ENCODE measurements at places on chromosomes 7 and 10.

DNA sequence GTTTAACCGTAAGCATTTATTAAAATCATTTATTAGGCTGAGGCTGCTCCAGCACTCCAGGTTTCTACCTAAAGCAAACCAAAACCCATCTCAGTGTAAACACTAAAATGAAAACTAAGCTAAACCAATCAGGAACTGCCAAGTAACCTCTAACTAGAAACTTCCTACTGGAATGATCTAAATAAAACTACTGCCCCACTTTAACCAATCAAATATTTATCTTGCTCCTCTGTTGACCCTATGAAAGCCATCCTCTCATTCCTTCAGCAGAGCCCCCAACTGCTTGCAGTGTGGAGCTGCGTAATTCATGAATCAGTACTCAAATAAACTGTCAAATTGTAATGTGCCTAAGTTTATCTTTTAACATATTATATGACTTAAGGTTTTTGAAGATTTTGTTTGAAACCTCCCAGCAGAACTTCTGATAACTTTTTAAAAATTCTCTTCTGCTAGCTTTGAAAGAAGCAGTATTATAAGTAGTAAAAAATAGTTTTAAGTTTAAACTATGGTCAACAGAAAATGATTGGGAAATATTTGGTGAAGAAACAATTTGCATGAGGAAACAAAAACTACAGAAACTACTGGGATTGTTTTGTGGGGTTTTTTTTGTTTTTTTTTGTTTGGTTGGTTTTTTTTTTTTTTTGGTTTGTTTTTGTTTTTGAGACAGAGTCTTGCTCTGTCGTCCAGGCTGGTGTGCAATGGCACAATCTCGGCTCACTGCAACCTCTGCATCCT lies 47.4 kb downstream of the GPR37 start:
- H3K36me3 ChIP-seq = no peaks in the 10 kb centered on the region
- no peaks in the 10 kb centered on the region for H3K4me1 ChIP-seq
- no peak overlapping the region for H3K27ac ChIP-seq
- no peaks in the 10 kb centered on the region for H3K27me3 ChIP-seq

- H3K27ac ChIP-seq = no peak overlapping the region
- H3K4me1 ChIP-seq = peaks cover 39% of the 10 kb centered on the region
- H3K27me3 ChIP-seq = no peaks in the 10 kb centered on the region
- H3K36me3 ChIP-seq = peaks cover 15% of the 10 kb centered on the region
- no peak for ATAC-seq
- no peak overlapping the region for H3K4me3 ChIP-seq
Measured at GRCh38 chr7:22864855-22865601, 42.4 kb upstream of the TOMM7 start.

GRCh38 chr7:3861941-3862340 lies 560.9 kb downstream of the SDK1 start:
- H3K4me1 ChIP-seq = peaks cover 19% of the 10 kb centered on the region
- peak overlapping the region; percentile 32 for H3K27ac ChIP-seq
- no peaks in the 10 kb centered on the region for H3K36me3 ChIP-seq

DNA sequence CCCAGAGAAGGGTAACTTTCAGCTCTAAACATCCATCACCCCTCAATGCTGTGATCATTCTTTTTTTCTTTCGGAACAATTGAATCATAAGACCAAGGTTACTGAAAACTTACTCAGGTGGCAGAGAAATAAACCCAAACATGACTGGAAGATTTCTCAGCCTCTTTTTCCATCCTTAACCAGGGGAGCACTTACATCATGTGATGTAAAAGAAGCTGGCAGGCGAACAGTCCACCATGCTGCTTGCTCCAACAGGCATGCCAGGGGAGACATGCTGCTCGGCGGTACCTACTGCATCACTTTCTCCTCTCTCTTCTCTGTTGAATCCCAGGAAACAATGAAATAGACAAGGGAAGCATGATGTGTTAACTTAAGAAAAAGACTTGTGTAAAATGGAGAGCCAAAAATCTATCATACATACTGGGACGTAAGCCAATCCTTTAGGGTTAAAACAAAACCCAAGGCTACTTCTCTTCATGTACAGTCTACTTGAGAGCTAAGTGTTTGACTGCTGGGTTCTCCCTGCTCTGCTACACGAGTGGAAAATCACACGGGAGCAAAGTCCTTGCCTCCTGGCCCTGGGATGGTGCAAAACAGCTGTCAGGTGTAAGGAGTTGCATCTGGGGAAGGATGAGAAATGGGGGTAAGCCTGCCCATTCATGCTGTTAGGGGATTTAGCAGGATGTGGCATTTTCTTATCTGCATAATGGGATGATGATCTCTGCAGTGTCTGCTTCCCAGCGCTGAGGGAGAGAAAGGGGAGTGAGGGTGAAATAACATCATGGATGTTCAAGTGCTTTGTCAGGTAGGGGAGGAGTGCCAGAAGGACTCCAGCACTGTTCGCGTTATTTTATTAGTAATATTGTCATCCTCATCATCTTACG lies 64.3 kb upstream of the ZNF438 start:
- no peaks in the 10 kb centered on the region for H3K36me3 ChIP-seq
- no peaks in the 10 kb centered on the region for H3K4me1 ChIP-seq
- no peak for ATAC-seq
- no peaks in the 10 kb centered on the region for H3K27me3 ChIP-seq
- H3K4me3 ChIP-seq = no peak overlapping the region
- no peak overlapping the region for H3K27ac ChIP-seq

DNA sequence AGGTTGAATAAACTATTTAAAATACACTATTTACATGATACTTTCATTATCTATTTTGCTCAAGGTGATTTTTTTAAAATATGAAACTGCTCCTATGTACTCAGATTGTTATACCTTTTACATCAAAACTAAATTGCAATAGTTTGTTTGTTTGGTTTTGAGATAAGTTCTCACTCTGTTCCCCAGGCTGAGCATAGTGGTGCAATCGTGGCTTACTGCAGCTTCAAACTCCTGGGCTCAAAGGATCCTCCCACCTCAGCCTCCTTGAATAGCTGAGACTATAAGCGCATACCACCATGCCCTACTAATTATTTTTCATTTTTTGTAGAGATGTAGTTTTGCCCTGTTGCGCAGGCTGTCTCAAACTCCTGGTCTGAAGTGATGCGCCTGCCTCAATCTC lies 12.7 kb downstream of the TAS2R60 start:
- H3K4me1 ChIP-seq = no peaks in the 10 kb centered on the region
- no peak overlapping the region for H3K4me3 ChIP-seq
- H3K27me3 ChIP-seq = no peaks in the 10 kb centered on the region
- ATAC-seq = no peak
- no peaks in the 10 kb centered on the region for H3K36me3 ChIP-seq
- H3K27ac ChIP-seq = no peak overlapping the region

- no peaks in the 10 kb centered on the region for H3K36me3 ChIP-seq
- no peaks in the 10 kb centered on the region for H3K4me1 ChIP-seq
- H3K27ac ChIP-seq = no peak overlapping the region
Measured at GRCh38 chr10:25082276-25083204, 66.1 kb downstream of the THNSL1 start.

GRCh38 chr7:157020514-157021070 lies 10.1 kb upstream of the MNX1 start:
- no peaks in the 10 kb centered on the region for H3K36me3 ChIP-seq
- peaks cover 14% of the 10 kb centered on the region for H3K4me1 ChIP-seq
- no peak for ATAC-seq
- H3K27me3 ChIP-seq = peaks cover 98% of the 10 kb centered on the region
- no peak overlapping the region for H3K27ac ChIP-seq

DNA sequence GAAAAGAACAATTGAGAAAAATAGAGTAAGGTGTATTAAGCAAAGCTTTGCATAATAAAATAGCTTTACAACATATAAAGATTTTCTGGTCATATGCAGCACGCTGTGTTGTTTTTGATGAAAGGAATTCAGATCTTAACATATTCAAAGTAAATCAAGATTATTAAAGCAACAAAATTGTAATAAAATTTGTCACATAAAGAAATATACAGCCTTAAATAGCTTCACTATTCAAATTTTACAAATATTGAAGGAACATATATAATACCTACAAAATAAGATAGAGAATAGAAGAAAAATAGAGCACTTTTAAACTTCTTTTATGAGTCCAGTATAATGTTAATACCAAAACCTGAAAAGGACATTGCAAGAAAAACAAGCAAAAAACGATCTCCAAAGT lies 749.1 kb upstream of the POT1 start:
- no peaks in the 10 kb centered on the region for H3K36me3 ChIP-seq
- no peaks in the 10 kb centered on the region for H3K27me3 ChIP-seq
- H3K4me1 ChIP-seq = no peaks in the 10 kb centered on the region
- no peak overlapping the region for H3K4me3 ChIP-seq
- ATAC-seq = no peak
- no peak overlapping the region for H3K27ac ChIP-seq

DNA sequence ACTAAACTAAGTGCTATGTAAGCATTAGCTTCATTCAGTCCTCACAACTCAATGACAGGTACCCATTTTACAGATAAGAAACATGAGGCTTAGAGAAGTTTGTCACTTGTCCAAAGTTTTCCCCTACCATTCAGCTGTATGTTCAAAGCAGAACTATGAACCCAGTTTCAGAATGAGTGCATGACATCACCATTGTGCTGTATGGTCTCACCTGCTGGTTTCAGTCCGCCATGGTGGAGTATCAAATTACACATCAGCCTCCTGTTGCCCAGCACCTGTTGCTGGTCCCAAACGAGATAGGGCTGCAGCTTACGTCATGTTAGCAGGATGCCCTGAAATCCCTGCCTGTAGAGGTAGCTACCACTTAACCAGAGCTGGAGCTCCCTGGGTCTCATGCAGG lies 95.0 kb downstream of the DYNC1I1 start:
- no peaks in the 10 kb centered on the region for H3K36me3 ChIP-seq
- no peaks in the 10 kb centered on the region for H3K4me1 ChIP-seq
- H3K4me3 ChIP-seq = no peak overlapping the region
- H3K27me3 ChIP-seq = no peaks in the 10 kb centered on the region

- H3K36me3 ChIP-seq = no peaks in the 10 kb centered on the region
- H3K27me3 ChIP-seq = no peaks in the 10 kb centered on the region
- H3K4me3 ChIP-seq = no peak overlapping the region
- H3K4me1 ChIP-seq = no peaks in the 10 kb centered on the region
- no peak overlapping the region for H3K27ac ChIP-seq
- no peak for ATAC-seq
Measured at GRCh38 chr10:67114945-67115344, 189.1 kb downstream of the LRRTM3 start.

GRCh38 chr10:70271996-70272924 lies 11.5 kb downstream of the NPFFR1 start:
- H3K36me3 ChIP-seq = no peaks in the 10 kb centered on the region
- peak; percentile 61 for ATAC-seq
- H3K27ac ChIP-seq = no peak overlapping the region
- no peak overlapping the region for H3K4me3 ChIP-seq

GRCh38 chr10:129860396-129860795 lies 103.7 kb downstream of the EBF3 start:
- no peak for ATAC-seq
- H3K4me1 ChIP-seq = no peaks in the 10 kb centered on the region
- no peak overlapping the region for H3K27ac ChIP-seq
- no peak overlapping the region for H3K4me3 ChIP-seq
- H3K36me3 ChIP-seq = no peaks in the 10 kb centered on the region

- H3K36me3 ChIP-seq = no peaks in the 10 kb centered on the region
- no peak for ATAC-seq
- H3K27me3 ChIP-seq = no peaks in the 10 kb centered on the region
- H3K27ac ChIP-seq = no peak overlapping the region
Measured at GRCh38 chr7:122211362-122211761, 67.3 kb upstream of the AASS start.

DNA sequence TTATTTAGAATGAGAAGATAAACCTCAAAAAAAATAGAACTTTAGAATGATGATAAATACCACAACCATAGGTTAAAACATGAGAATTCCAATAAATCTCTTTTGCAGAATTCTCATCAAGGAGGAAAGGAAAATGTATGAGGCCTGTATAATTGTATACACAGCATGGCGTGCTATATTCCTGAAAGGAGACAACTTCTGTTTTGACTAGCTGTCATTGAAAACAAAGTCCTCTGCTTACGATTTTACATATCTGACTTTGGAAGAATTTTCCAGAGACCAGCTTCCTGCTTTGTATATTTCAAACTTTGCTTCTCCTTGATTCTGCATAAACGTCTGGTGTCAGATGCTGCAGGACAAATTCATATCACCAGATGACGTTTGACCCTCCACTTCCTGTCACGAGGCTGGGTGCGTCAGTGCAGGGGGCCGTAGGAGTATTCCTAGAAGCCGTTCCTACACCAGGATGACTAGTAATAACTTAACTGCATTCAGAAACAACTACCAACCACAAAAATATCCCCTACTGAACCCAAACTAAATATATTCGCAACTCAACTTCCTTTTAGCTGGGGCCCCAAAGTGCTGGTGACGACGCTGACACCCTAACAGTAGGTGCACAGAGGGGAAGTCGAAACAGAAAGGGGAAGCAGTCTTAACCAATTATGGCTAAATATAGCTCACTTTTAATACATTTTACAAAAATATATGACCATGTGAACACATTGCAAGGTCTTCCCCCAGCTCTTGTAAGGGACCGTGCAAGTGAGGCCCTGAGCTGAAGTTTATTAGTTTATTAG lies 178.6 kb upstream of the INHBA start:
- H3K4me3 ChIP-seq = no peak overlapping the region
- no peaks in the 10 kb centered on the region for H3K36me3 ChIP-seq

DNA sequence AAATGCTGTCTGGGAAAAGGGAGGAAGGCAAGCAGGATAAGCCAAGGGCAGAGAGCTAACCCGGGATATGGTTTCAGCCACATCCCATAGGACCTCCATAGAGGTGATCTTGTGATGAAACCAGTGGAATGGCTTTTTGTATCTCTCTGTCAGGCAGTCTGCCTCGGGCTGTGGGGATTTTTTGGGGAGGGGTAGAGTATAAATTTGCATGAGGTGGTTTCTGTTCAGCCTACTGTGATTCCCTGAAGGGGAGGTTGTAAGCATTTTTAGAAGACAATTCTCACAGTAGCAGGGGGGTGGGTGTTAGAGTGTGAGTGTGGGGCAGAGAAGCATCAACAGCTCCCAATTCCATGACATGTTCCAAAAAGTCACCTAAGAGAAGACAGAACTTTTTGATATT lies 11.8 kb downstream of the OR9A2 start:
- H3K36me3 ChIP-seq = no peaks in the 10 kb centered on the region
- no peaks in the 10 kb centered on the region for H3K4me1 ChIP-seq
- H3K4me3 ChIP-seq = no peak overlapping the region
- no peak for ATAC-seq
- H3K27me3 ChIP-seq = no peaks in the 10 kb centered on the region
- no peak overlapping the region for H3K27ac ChIP-seq

DNA sequence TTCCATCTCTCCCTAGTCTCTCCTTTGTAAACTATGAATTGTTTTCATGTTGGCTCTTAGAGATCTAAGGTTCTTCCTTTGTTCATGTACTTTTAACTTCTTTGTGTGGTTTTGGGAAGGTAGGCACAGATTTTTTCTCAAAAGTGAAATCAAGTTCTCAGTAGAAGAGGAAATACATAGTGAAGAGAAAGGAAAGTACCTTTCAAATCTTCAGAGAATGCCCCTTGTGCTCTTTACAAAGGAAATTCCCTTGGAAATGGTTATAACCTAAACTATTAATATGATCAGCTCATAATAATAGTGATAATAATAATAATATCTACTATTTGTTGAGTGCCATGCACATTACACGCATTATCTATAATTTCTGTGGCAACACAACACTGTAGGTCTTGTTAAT lies 318.5 kb downstream of the PRPF18 start:
- H3K4me1 ChIP-seq = no peaks in the 10 kb centered on the region
- no peak for ATAC-seq
- no peak overlapping the region for H3K4me3 ChIP-seq
- no peaks in the 10 kb centered on the region for H3K27me3 ChIP-seq
- no peaks in the 10 kb centered on the region for H3K36me3 ChIP-seq
- H3K27ac ChIP-seq = no peak overlapping the region

GRCh38 chr10:131874991-131875451 lies 25.8 kb upstream of the PPP2R2D start:
- peak; percentile 54 for ATAC-seq
- no peaks in the 10 kb centered on the region for H3K36me3 ChIP-seq
- peaks cover 63% of the 10 kb centered on the region for H3K27me3 ChIP-seq
- H3K4me3 ChIP-seq = no peak overlapping the region
- H3K27ac ChIP-seq = no peak overlapping the region
- H3K4me1 ChIP-seq = peaks cover 9% of the 10 kb centered on the region

All from gastroesophageal sphincter (tissue), 4 donors.